ENCODE measurements at places on chromosomes 7 and 10.

GRCh38 chr7:91811236-91811635, 69.3 kb downstream of the MTERF1 start:
- no peak for DNase-seq

DNA sequence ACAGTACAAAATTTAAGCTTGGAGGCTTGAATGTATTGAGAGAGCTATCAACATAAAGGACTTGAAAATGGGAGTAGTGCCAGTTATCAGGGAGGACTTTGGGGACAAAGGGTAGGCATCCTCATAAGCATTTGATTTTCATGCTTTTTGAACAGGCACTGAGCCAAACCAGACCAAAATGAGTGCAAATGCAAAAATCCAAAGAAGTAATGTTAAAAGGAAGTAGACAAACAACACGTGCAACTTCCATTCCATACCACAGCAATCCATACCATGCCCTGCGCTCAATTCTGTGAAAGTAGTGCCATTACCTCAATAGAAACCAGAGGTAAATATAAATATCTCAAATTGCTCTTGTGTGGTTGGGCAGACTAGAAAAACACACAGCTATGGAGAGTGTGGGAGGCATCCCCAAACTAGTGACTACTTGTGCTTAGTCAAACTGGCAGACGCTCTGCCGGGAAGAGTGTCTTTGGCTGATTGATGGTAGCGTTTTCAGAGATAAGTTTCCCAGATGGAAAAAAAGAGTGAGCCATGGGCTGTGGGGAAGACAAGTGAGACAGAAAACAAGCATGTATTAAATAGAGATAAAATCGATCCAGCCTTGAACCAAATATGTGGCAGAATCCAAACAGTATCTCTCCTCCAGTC, 161.5 kb downstream of the CREB5 start:
- peak; percentile 77 for DNase-seq

GRCh38 chr10:69629519-69629896, 539 bp upstream of the FAM241B start:
- DNase-seq = no peak

DNA sequence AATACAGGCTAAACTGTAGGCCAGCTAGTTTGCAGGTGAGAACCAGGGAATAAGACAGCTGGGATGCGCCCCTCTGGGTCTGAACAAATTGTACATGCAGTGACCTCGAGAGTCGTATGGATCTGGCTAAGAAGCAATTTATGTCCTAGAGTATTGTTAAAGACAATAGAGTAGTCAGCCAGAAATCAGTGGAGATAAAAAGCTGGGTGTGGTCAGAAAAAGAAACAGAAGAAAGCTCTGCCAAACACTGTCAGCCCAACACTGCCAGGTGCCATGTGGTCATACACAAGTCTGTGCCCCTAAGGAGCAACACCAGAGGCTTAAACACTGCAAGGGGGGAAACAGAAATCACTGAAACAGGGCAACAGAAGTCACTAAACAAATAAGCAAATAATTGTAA, 62.2 kb downstream of the CNOT4 start:
- DNase-seq = peak; percentile 34

GRCh38 chr10:97065128-97065527, 120.6 kb downstream of the SLIT1 start:
- DNase-seq = no peak

DNA sequence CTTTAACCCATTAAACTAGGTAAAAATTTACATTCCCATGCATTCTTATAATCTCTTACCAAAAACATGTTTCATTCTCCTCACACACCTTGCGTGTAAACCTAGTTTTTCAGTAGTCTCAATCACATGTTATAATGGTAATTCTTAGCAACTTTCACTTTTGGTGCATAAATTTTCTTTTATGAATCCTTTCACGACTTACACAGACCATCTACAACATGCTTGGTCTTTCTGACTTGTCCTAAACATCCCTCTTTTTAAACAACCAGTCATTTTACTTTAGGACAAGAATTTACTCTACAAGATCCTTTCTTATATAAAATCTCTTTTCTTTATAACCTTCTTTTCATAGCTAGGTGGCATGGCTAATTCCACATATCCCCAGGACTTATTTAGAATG, 25.8 kb downstream of the FBXL13 start:
- no peak for DNase-seq

- DNase-seq = no peak
Measured at GRCh38 chr10:53719658-53720057, 947.1 kb upstream of the MBL2 start.

All from NCI-H2171 treated with DMSO at 0.1 percent for 48 hours (cell line).